Stimulated activated CD4-positive, alpha-beta T cell treated with anti-CD3 and anti-CD28 coated beads, Interleukin-1b, Interleukin-23, amount 100 ng/mL, for 24 hours (primary cell): ENCODE measurements at places on chromosomes 12 and 14.

DNA sequence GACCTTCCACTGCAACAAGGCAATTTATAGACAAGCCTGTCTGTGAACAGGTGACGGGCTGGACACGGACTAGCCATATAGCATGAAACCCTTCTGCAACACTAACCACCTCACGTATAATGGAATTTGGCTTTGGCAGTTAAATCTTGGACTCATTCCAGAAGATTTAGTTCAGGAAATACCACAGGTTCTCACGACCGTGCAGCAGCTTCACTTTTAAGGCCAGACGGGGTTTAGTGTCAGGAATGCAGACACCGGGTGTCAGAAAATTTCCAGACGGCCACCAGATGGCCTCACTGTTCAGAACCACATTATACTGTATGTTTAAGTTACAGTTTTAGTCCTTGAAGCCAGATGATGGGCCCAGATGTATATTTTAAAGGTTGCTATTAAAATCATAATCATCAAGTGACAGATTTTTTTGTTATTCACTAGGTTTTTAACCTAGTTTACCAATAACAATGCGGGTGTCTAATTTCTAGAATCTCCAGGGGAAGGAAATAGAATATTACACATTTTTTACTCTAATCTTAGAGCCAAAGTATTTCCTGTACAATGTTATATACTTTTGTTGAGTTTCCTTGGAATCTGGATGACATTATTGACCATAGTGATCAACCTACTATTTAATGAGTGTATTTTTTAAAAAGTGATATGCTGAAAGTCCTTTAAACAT is 90.5 kb upstream of the TMPO start:
- DNase-seq = no peak

- no peak for DNase-seq
Observed at GRCh38 chr12:98845957-98846356, 200.9 kb downstream of the APAF1 start.

GRCh38 chr12:62291864-62292760 is 31.9 kb downstream of the USP15 start:
- no peak for DNase-seq

DNA sequence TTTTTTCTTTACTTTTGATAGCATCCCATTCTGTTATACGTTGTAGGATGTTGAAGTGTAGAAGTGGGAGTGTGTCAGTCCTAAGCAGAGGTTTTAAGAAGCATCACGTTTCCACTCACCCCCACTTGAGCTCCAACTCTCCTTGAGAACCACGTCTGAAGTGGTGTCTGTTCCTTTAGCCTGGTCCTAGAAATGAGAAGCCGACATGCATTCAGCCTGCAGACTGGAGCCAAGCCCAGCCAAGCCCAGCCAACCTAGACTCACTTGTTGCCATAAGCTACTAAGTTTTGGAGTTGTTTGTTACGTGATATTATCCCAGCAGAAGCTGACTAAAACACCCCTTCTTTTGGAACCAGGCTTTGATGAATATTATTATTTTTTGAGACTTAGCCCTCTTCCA is 4.4 kb upstream of the ELK3 start:
- no peak for DNase-seq

DNA sequence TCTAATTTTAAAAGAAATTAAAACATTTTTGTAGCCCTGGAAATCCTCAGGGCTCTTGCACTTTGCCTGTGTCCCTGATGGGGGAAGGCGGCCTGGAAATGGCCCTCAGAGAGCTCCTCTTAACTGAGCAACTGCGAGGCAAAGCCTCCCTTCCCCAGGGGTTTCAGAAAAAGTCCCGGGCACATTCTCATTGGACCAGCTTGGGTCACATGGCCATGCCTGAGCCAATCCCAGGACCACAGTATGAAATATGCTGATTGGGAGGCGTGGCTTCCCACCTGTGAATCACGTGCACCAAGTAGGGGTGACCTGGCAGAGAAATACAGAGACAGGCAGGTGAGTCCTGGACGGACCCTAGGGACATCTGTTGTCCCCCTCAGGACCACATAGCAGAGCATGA is 90.4 kb upstream of the SFSWAP start:
- no peak for DNase-seq

DNA sequence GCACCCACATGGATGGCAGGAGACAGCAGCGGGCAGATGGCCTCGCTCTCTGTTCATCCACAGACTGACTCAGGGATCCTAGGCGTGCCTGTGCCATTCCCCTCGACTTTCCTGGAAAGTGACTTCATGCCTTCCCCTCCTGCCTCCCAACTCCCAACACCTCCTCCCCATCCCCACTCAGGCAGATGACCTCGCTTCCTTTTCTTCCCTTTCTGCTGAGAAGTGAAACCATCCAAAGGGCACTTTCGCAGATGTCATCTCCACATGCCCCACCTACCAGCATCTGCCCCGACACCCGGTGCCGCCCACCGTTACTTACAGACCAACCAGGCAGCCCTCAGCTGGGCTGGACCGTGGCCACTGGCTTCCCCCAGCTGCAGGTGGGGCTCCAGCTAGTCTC is 29.6 kb downstream of the BEGAIN start:
- DNase-seq = no peak
